GM04504 (cell line): ENCODE measurements at places on chromosomes 4 and X.

DNA sequence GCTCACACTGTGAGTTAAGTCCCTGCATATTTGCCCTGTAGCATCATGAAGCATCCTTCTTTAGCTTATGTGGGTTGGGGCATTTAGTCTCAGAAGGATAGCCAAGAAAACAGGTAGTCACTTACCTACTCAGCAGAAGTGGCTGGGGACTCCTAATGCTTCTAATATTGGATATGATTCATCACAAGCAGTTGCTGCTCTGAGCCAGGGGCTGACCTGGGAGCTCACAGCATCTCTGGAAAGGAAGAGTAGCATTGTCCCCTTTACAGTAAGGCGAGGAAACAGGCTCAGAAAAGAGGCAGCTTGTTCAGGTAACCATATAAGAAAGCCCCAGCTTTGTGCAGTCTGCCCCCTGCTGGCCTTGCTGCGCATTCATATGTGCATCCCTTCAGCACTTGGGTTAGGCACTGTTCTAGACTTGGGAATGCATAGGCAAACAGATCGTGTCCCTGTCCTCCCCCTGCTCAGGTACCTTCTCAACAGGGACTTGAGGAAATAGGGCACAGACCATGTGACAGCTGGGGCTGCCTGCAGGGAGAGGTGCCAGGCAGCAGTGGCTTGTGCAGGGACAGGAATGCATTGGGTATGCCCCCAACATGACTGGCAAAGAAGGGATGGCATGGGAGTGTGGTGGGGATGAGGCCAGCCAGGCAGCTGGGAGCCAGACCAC lies 35.7 kb upstream of the TBC1D14 start:
- DNase-seq, result no peak

DNA sequence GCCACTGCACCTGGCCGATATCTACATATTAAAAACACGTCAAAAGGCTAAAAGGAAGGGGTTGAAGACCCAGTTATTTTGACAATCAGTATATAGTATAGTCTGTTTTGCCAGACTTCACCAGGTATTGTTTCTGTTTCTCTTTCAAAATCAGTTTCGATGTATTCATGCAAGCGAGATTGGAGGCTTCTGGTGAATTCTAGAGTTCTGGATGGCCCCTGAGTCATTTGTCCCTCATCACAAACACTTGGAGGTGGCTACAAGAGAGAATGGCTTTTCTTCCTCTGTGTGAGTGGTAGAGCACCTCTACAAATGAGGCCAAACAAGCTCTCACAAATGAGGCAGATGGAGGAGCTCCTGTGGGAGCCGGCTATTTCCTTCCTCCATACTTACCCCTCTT lies 68.6 kb upstream of the ADGRG2 start:
- DNase-seq, result no peak

GRCh38 chr4:122476126-122476525 lies 19.6 kb upstream of the IL2 start:
- no peak for DNase-seq

DNA sequence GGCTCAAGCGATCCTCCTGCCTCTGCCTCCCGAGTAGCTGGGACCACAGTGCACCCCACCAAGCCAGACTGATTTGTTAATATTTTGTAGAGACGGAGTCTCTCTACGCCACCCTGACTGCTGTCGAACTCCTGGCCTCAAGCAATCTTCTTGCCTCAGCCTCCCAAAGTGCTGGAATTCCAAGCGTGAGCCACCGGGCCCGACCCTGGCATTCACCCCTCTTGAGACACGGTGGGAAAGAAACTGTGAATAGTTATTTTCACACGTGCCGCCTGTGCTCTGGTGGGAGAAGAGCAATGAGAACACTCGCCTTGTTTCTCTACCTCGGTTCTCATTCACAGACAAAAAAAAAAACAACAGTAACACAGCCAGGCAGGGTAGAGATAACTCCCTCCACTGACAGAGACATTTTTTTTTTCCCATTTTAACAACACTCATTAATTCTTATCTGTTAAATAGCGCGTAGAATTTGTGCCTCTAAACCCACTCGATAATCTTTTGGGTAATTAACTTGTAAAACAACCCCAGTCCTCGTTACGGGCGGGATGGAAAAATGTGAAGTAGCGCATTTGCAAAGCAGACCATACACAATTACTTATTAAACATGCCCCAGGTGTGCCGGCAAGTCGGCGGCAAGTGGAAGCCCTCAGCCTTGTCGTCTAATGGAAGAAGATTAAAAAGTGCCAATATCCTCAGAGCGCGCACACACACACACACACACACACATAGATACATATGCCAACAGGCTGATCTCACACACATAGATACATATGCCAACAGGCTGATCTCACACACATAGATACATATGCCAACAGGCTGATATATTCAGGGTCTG lies 103.3 kb downstream of the DHRSX start:
- no peak for DNase-seq
